Activated T-helper 1 cell treated with Interleukin-2 at 50 U/mL for 16 hours (primary cell): ENCODE measurements at places on chromosomes 6 and 20.

- no peak for DNase-seq
Observed at GRCh38 chr20:17873410-17874270, 95.0 kb downstream of the SNX5 start.

DNA sequence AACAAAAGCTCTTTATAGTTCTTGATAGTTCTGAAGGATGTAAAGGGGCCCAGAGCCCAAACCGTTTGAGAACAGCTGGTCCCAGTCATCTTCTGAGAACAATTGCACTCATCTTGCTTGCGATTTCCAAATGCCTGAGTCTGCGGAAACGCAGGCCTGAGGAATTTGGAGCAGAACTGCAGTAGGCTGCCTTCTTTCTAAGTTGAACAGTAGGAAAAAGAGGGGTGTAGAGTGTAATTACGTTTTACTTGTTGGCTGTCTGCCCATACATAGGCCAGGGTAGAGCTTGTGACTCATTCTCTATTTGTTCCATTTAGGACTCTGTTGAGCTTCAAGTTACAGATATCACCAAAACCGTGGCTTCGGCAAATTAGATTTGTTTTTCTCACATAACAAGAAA, 42.0 kb upstream of the KIF16B start:
- no peak for DNase-seq

DNA sequence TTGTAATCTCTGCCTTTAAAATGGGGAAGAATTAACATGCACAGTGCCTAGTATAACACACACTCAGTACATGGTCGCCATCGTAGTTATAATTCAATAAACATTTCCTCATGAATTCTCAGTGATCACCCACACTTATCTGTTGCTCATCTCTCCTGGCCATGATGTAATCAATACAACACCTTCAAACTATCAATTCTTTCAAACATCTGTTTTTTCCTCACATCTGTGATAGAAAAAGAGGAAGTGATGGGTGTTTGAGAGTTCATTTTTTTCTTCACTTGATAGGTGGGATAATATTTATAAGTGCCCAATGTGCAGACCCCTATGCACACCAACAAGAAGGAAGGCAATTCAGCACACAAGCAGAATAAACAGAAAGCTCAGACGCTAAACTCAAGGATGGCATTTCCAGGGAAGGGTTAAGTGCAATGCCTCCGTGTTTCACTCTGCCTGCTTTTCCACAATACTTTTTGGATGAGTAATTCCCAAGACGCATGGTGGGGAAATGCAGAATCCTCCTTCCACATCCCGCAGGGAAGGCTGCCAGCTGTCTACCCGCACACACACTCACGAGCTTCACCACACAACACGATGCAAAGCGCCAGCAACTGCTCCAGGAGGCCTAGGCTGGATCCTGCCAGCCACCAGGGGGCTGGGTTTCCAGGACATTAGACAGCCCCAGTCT, 100.3 kb downstream of the GMPR start:
- DNase-seq = no peak

DNA sequence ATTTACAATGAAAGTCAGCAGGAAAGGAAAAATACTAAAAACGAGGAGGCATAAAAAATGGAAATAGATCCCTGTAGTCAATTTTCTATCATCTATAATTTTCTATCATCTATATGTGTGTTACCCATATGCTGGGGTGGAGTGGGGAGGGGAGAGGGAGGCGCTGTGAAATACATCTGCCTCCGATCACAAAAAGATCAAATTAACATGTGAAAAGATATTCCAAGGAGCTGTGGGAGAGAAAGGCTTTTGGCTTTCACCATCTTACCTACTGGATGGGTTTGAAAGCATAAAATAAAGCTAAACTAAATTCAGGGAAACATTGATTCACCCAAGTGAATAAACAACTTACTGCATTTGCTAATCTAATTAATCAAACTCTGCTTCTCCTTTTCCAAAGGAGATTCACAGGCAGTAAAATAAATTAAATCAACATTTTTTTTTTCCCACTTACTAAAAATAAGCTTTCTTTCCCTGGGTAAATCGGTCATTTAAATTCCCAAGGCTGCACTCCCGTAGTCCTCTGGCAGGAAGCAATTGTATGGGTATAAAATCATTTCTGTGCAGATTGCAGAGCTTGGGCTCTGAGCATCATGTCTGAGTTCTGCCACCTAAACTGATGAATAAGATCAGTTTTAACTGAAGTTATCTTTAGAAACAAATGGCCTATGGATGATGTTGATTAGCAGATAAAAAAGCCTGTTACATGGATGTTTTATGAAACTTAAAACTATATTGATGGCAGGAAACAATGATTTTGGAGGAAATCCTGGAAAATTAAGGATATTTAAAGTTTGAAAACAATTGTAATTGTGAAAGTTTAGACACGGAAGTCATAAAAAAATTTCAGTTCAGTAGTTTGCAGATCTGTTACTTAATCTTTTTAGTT, 147.9 kb downstream of the SOX4 start:
- no peak for DNase-seq

GRCh38 chr6:70847106-70848084, 109.5 kb downstream of the B3GAT2 start:
- no peak for DNase-seq

DNA sequence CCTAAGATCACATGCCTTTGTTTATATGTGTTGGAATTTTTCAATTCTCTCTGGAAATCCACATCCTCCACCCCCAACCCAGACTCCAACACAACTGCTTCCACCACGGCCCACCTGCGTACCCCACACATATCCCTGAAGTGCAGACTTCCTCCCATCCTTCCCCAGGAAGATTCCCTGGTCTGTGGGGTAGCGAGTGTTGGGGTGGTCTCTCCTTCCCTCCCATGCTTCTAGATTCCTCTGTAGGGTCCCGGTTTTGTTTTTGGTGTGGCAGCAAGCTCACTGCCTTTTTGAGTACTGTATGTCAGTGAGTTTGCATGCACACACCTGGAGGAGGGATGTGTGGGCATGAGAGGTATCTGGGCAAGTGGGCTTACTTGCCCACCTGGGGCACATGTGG, 127.6 kb downstream of the MRPL14 start:
- DNase-seq = no peak

DNA sequence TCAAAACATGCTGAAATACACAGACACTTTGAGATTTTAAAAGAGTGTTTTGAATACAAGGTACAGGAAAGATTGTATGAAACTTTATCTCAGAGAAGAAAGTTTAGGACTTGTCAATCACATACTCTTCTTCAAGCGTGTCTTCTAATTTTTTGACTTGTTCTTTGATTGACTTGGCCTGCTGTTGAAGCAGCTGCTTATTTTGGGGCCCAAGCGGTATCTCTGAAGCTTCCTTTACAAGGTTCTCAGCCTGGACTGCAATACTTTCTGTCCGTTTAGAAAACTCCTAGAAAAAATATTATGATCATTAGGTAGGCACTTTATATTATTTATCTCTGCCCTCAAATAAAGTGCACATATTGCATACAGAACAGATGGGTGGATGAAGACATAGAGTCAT, 201.3 kb downstream of the SYNE1 start:
- no peak for DNase-seq

DNA sequence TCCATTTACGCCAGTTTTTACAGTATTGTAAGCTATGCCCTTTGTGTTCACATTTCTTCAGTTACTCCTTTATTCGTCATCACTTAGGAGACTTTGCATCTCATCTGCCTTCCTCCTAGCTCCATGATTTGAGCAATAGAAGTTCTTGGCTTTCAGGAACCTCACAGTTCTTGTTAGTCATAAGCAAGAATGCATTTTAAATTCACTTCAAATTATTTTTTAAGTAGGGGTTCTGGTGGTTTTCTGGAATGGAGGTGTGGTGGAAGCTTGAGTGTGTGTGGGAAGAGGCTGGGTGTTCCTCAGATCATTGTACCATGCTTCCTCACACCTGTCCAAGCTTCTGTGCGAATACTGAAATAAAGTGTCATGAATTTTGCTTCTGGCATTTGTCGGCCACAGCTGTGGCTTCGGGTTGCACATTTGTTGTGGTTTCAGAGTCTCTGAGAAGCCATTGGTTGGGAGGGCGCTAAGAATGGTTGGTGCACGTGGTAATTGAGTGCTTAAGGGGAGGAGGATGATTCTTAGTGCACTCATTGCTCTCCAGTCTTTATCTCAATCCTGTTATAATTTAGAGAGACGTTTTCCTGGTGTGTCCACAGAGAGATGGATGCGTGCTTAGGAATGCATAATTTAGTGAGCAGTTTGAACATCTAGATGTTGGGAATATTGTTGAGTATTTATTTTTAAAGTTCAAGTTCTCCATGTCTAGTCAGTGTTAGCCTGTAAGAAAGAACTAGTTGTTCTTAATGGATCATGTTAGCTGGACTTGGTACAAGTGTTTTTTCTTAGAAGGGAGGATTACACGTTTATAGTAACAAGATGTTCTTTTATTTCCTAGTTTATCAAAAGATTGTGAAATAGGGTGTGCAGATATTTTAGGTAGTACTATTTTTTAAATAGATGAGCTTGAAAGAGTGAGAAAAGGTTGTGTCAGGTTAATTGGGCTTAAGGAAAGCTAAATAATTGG, 31.9 kb downstream of the FOXO3 start:
- DNase-seq = peak; percentile 20

DNA sequence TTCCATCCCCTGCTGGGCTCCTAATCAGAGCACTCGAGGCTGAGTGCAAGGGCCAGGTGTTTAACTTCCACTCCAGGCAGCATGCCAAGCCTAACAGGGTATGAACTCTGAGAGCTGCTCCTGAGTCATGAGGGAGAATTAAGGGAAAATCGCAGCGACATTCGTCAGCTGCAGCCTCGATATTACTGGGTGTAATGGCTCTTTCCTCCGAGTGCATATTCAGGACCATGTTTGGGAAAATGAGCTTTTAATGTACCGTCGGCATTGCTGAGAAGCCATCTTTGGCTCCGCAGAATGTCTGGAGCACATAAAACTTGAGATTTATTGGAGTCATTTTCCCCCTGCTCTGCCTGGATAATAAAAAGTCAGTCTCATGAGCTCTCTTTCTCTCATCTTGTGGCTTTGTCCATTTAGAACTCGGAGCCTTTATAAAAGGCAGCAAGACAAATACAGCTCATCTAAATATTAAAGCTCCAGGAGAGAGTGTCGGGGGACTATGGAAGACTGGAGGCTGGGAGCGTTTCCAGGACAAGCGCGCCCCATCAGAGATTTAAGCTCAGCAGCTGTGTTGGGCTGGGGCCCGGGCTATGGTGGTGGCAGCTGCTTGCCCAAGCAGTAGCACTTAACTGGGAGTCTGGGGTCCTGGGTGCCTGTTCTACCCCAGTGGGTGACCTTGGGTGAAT, 103.7 kb downstream of the TOX2 start:
- DNase-seq = no peak

DNA sequence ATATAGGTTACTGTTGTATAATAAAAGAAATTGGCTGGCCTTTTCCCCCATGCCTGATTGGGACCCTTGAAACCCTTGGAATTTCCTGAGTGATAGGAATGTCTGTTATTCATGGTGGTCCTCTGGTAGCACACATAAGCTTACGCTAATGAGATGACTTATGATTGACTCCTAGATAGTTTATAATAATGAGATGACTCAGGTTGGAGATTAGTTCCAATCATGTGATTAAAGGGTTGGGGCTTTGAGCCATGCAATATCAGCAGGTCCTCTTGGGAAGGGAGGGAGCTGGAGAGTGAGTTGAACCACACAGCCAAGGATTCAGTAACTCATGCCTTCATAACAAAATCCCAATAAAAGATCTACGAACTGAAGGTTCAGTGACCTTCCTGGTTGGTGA, 407.6 kb upstream of the MANEA start:
- DNase-seq = no peak

DNA sequence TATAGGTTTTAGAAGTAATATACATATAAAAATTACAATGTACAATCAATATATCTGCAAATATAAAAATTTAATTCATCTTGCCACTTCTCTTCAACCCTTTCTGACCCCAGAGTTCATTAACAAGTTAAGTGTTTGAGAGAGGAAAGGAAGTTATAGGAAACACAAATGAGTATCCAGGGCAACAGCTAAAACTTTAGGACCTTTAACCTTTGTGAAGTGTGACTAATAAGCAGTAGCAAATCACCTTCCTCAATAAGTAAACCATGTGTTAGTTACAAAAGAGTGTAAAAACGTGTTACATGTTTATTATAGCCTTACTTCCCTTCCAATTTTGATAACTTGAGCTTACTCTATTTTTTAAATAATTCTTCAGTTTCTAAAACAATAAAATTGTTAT, 73.4 kb upstream of the SIM1 start:
- no peak for DNase-seq

GRCh38 chr6:6943421-6943820, 164.3 kb upstream of the RREB1 start:
- no peak for DNase-seq

GRCh38 chr20:61696181-61696735, 369.4 kb downstream of the TAF4 start:
- DNase-seq = no peak

DNA sequence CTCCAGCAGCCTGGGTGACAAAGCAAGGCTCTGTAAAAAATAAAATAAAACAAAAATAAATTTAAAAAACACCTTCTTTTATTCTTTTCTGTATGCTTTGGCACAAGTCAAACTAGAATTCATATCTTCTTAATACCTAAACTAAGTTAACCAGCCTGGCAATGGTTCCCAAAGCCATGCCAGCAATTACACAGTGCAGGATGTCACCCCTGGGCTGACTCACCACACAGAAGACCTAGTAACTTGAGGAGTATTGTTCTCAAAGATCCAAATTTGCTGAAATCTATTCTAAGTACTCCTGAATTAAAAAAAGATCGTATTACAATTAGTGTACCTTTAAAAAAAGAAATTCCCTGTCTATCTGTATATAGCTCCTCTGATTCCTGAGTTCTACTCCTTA, 162.7 kb upstream of the SGK1 start:
- no peak for DNase-seq

GRCh38 chr6:93358435-93358834, 60.9 kb downstream of the EPHA7 start:
- no peak for DNase-seq

GRCh38 chr20:63503524-63503923, 4.6 kb upstream of the EEF1A2 start:
- no peak for DNase-seq

DNA sequence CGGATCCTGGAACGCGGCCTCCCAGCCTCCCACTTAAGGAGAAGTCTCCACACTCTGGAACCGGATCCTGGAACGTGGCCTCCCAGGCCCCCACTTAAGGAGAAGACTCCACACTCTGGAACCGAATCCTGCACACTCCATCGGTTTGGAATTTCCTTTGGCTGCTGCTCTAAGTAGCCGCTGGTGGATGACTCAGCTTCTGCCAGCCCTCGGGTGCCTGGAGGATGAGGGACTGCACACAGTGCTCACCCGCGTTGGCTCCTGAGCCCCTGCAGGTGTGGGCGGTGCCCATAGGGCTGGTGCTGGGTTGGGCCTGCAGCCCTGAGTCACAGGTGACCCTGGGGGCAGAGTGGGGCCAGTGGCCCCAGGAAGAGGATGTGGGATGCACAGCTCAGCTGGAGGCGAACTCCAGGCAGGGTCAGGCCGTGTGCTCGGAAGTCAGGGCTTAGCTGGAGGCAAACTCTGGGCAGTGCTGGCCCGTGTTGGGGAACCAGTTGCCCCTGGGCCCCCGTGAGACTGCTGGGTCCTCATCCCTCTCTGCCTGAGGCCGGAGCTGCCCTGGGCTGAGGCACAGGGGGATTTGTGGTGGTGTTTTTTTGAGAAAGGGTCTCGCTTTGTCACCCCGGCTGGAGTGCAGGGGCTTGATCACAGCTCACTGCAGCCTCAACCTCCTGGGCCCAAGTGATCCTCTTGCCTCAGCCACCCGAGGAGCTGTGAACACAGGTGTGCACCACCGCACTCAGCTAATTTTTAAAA, 13.9 kb upstream of the TNFRSF6B start:
- no peak for DNase-seq
